ENCODE measurements at places on chromosomes 3 and 15.

GRCh38 chr15:94242257-94242656 lies 10.9 kb downstream of the MCTP2 start:
- DNase-seq, result no peak

- no peak for DNase-seq
Observed at GRCh38 chr15:53307952-53308624, 451.4 kb downstream of the WDR72 start.

DNA sequence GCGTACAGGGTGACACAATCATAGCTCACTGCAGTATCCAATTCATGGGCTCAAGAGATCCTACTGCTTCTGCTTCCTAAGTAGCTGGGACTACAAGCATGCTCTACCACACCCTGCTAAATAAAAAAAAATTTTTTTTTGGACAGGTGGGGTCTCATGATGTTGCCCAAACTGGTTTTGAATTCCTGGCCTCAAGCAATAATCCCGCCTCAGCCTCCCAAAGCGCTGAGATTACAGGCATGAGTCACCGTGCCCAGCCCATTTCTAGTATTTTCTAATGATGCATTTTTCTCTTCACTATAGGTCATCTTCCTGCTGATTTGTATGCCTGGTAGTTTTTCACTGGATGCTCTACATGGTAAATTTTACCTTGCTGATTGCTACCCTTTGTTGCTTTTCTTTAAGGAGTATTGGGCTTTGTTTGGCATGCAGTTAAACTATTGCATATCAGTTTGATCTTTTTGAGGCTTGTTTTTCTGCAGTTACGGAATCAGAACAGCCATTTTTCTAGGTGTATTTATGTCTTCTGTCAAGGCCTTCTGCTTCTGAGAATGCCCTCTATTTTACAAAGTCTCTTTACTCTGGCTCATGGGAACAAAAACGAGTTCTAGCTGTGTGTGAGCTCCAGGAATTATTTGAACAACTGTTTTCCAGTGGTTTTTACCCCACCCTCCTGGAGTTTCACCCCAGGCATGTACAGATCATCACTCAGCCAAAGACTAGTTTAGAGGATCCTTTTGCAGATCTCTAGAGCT lies 14.2 kb upstream of the NPTN start:
- DNase-seq, result no peak

DNA sequence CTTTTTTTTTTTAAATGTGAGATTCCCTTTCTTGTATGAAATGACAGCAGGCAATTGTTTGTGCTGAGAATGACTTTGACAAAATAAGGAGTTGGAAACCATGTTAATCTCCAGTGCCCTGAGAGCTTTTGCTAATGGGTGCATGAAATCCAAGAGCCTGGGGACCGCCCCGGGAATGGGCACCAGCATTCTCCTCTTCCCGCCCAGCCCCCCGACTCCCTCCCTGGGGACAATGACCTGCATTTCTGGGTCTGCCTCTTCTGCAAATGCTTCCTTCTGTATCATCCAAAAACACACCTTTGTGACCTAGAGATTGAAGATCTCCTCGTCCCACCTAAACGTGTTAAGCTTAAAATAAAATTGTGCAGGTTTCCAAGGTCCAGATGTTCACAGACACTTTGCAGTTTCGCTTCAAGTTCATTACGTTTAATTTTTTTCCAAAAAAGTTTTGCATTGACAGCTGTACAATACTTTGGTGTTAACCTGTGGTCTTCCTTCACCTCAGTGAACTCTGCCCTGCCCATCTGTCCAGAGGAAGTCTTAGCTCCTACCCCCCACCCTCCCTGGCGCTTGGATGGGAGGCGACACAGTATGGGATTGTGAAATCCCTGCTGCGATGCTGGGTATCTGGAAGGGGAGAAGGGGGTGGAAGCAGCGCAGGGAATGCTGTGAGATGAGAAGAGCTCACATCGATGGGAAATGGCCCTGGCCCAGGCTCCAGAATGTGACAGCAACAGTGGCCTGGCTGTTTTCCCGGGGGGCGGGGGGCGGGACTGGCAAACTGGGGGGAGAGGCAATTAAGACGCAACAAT lies 50.1 kb downstream of the TLE3 start:
- DNase-seq, result no peak

DNA sequence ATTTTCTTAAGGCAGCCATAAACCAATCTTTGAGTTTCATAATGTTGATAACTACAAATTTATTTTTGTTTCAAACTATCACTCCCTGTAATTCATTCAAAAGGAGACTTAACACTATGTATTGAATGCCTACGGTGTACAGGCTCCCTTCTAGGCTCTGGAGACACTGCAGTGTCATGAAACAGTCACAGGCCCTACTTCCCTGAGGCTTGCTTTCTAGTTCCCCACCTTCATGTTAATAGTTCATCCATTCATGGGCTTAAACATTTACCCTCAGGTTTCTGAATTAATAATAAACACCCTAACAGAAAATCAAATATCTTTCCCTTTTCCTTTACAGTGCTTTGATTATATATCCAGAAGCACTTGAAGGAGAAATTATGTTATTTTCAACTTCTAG lies 168.7 kb downstream of the CHL1 start:
- no peak for DNase-seq

GRCh38 chr3:172203522-172204258 lies 164.3 kb downstream of the FNDC3B start:
- DNase-seq, result no peak

DNA sequence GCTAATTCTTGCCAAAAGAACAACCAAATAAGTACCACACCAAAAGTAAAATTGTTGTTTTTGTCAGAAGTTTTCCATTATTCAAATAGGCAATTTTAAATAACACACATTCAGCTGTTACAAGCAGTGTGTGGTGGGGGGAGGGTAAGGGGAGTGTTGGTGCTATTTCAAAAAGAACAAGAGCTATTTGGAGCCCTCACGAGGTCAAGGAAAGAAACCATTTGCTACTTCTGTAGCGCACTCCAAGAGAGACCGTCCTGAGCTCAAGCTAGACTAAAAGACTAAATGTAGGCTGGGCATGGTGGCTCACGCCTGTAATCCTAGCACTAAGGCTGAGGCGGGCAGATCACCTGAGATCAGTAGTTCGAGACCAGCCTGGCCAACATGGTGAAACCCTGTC lies 21.2 kb upstream of the IGF2BP2 start:
- no peak for DNase-seq

DNA sequence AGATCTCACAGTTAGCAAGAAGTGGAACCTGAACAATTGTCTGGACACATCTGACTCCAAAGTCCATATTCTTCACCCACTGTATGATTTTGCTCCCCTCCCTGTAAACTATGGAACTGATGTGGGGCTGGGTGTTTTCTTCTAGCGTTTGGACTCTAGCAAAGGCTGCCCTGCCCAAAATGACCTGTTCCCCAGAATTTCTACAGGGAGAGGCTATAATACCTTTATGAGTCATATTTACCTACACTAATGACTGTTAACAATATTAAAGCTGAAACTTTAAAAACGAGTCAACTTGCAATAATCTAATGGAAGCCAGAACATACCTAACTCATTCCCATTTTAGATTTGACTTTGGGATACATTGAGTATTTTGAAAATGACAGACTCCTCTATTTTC lies 531.2 kb upstream of the CFAP20DC start:
- DNase-seq, result no peak

GRCh38 chr15:58604455-58604923 lies 145.0 kb downstream of the ADAM10 start:
- no peak for DNase-seq

- DNase-seq, result no peak
Observed at GRCh38 chr15:67274236-67274635, 19.6 kb downstream of the IQCH start.

DNA sequence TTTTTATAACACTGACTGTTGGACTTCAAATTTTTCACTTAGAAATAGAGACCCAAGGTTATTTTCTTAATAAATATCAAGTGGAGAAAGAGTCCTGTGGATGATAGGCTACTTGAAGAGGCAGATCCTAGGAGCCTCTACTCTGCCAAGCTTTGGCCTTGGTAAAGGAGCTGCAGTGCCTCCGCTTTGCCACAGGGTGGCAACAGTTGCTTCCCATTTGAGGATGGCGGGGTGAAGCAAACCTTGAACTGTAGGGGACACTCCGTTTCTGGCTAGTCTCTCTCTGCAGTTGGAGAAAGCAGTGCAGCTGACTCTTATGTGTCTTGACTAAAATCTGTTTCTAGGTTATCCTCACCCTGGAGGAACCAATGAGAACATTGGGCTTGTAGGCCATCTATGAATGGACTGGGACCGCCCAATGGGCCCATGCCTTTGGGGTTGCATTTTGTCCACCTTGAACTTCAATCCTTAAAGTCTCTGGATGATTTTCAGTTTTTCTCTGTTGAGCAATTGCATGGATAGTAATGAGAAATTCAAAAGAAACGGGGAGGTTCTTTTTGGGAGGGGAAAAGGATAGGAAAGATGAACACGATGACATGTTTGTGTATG lies 9.8 kb downstream of the SCG5 start:
- peak; percentile 54 for DNase-seq

GRCh38 chr3:46482632-46483350 lies 15.0 kb upstream of the RTP3 start:
- no peak for DNase-seq

GRCh38 chr15:98683831-98684230 lies 35.5 kb downstream of the IGF1R start:
- no peak for DNase-seq

GRCh38 chr3:171311784-171312183 lies 148.4 kb downstream of the TNIK start:
- DNase-seq, result peak; percentile 68

- no peak for DNase-seq
Observed at GRCh38 chr3:71451060-71451459, 132.5 kb downstream of the FOXP1 start.

DNA sequence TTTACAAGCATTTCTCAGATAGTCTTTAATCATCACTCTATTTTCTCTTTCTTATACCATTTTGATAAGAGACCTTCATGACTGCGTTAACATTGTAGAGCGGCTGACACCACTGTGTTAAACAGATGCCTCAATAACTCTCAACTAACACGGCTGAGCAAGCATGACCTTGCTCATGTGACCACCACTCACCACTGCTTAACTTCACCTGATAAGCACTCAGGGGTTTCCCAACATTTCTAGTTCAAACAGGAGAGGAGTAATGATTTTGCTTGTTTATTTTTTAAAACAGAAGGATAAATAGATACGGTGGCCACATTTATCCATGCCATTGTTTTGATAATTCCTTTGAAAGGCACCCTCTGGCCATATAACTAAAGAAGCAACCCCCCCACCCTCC lies 37.7 kb upstream of the TMEM45A start:
- no peak for DNase-seq

GRCh38 chr3:194312743-194313281 lies 38.3 kb downstream of the CPN2 start:
- DNase-seq, result no peak

- no peak for DNase-seq
Observed at GRCh38 chr3:155712008-155712407, 32.9 kb downstream of the PLCH1 start.

GRCh38 chr3:114101101-114101500 lies 44.6 kb downstream of the QTRT2 start:
- no peak for DNase-seq

GRCh38 chr15:60364612-60364924 lies 33.2 kb downstream of the ANXA2 start:
- no peak for DNase-seq

DNA sequence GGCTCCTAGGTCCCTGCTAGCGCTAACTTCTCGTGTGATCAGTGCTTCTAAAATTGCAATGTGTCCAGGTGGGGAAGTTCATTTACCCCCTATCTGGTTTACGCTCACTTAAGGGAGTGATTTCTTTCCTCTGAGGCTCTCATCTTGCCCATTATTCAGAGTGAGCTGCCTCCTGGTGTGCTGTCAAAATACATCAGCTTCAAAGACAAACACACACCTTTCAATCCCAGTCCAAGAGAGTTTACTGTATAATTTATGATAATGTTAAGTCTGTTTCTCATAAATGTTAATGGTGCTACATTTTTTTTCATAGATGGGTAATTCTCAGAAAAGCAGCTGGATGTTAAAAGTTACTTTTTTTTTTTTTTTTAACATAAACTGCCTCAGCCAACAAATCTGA lies 112.3 kb downstream of the RORA start:
- DNase-seq, result no peak

- no peak for DNase-seq
Observed at GRCh38 chr15:99764522-99764921, 31.3 kb upstream of the LYSMD4 start.

GRCh38 chr3:87335931-87336330 lies 59.5 kb upstream of the POU1F1 start:
- DNase-seq, result no peak

GRCh38 chr3:188327433-188327832 lies 173.5 kb downstream of the LPP start:
- no peak for DNase-seq

GRCh38 chr3:39126532-39127071 lies 19.1 kb downstream of the TTC21A start:
- DNase-seq, result peak; percentile 73

DNA sequence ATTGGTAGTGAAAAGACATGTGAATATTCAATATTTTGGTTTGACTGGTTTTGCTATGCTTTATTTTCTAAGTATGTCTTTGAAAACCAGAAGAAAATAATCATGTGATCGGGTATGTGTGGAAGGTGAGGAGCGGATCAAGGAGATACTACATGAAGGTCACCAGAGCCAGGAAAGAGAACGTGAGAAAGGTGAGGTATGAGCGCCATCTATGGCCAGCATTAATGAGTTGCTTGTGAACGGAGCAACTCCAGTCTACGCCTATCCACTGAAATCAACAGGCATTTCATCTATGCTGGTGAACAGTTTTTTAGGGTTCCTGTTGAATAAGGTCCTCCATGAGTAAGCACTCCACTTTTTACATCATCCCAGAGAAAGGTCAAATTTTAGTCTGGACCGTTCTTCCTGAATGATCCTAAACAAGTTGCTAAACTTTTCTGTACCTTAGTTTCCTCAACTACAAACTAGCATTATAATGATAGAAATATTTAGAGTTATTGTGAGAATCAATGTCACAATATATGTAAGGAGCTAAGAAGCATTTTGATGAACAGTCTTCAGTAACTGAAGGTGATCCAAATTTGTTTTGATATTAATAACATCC lies 1435.2 kb upstream of the CADM2 start:
- peak; percentile 19 for DNase-seq

- DNase-seq, result no peak
Observed at GRCh38 chr15:40955930-40956540, 2.8 kb downstream of the CHAC1 start.

GRCh38 chr15:53472210-53472609 lies 287.3 kb downstream of the WDR72 start:
- no peak for DNase-seq

DNA sequence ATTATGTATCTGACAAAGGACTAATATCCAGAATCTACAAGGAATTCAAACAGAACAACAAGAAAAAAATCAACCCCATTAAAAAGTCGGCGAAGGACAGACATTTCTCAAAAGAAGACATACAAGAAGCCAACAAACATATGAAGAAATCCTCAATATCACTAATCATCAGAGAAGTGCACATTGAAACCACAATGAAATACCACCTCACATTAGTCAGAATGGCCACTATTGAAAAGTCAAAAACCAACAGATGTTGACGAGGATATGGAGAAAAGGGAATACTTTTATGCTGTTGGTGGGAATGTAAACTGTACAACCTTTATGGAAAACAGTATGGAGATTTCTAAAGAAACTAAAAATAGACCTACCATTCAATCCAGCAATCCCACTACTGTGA lies 233.1 kb upstream of the PLSCR5 start:
- no peak for DNase-seq

GRCh38 chr3:123328851-123329635 lies 119.8 kb downstream of the ADCY5 start:
- DNase-seq, result peak; percentile 52

- no peak for DNase-seq
Observed at GRCh38 chr3:12916159-12916558, 74.8 kb upstream of the RPL32 start.

GRCh38 chr15:76993114-76993725 lies 1.7 kb upstream of the PSTPIP1 start:
- DNase-seq, result no peak

- no peak for DNase-seq
Observed at GRCh38 chr3:182438398-182438797, 354.9 kb upstream of the ATP11B start.

All from endothelial cell of umbilical vein (primary cell).